ENCODE measurements at places on chromosomes 13 and 19.

- no peak for DNase-seq
These were observed 837 bp downstream of the GNA15 start for GRCh38 chr19:3136684-3137055.

- no peak for DNase-seq
These were observed 17.1 kb downstream of the COG6 start for GRCh38 chr13:39672378-39673132.

DNA sequence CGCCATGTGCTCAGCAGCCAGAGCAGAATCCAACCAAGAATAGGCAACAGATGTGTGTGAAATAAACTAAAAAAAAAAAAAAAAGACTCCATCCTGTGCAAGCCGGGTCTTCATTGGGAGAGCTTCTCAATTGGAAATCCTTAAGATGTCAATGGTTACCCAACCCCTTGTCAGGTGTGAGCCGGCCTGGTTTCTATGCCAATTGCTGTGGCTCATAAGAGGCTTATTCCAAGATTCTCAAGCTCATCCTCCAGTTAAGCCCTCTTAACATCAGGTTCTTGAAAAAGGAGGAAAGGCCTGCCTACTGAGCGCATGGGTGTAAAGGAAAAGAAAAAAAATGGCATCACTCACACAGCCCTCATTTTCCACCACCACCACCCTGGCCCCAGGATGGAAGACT is 1084.6 kb downstream of the UQCRFS1 start:
- DNase-seq: no peak

DNA sequence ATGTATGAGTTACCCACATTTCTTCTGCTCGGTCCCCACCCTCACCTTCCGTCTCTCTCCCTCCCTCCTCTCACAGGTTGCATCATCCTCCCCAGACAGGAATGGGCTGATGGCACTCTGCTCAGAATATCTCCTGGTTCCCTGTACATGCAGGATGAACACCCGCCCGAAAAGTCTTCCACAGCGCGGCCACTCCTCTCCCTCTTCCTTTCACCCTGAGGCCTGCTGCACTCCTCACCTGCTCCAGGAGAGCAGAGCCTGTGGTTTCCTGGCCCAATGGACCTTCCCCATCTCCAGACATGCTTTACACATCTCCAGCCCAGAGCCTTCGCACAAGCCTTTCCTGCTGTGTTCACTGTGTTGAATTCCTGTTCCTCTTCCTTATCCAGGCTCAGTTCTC is 40.9 kb downstream of the GSX1 start:
- DNase-seq: no peak

DNA sequence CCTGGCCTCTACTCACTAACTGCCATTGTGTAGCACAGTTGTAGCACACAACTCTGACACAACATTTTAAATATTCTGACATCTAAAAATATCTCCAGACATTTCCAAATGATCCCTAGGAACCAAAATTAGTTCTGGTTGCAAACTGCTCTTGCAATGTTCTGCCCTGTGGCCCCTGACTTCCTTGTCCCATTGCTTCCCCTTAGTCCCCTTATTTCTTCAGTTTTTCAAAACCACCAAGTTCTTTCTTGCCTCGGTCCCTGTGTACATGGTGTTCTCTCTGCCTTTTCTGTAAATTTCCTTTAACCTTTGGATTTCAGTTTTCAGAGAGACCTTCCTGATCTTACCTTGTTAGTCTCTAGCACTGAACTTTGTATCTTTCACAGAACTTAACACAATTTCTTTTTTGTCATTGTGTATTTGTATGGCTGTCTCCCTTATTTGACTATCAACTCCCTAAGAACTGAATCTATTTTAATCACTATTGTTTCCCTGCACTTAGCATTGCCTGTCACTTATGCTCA is 87.6 kb upstream of the MLNR start:
- DNase-seq: no peak

- DNase-seq: no peak
These were observed 74.5 kb downstream of the CYSLTR2 start for GRCh38 chr13:48728226-48728625.

- DNase-seq: no peak
These were observed 11.4 kb upstream of the RFXAP start for GRCh38 chr13:36807616-36808015.

GRCh38 chr19:50475736-50476223 is 527 bp upstream of the EMC10 start:
- peak; percentile 71 for DNase-seq

DNA sequence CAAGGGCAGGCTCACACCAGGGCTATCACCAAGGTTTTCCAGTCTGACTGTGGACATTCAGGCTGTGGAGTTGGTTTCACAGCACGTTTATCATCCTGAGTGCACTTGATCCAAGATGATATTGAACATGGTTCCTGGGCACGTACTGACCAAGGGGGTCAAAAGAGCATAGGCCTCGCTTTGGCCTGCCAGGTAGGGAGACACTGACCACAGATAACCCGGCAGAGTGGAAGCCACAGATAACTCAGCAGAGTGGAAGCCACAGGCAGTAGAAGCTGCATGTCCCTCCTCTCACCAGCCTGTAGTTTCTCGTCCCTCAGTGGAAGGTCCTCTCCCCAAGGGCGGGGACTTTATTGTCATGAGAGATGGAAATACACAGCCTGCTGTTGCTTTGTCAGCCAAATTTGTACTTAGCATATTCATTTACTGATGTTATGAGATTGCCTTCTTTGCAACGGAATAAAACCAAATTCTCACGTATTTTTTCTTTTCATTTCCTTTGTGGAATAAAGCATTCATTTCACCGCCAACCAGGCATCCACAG is 8.8 kb upstream of the KRTDAP start:
- no peak for DNase-seq

GRCh38 chr19:2341982-2342381 is 13.5 kb downstream of the SPPL2B start:
- no peak for DNase-seq

GRCh38 chr19:2329149-2329478 is 630 bp downstream of the SPPL2B start:
- DNase-seq: no peak

GRCh38 chr19:15551293-15552004 is 43.1 kb downstream of the CYP4F22 start:
- peak; percentile 78 for DNase-seq

DNA sequence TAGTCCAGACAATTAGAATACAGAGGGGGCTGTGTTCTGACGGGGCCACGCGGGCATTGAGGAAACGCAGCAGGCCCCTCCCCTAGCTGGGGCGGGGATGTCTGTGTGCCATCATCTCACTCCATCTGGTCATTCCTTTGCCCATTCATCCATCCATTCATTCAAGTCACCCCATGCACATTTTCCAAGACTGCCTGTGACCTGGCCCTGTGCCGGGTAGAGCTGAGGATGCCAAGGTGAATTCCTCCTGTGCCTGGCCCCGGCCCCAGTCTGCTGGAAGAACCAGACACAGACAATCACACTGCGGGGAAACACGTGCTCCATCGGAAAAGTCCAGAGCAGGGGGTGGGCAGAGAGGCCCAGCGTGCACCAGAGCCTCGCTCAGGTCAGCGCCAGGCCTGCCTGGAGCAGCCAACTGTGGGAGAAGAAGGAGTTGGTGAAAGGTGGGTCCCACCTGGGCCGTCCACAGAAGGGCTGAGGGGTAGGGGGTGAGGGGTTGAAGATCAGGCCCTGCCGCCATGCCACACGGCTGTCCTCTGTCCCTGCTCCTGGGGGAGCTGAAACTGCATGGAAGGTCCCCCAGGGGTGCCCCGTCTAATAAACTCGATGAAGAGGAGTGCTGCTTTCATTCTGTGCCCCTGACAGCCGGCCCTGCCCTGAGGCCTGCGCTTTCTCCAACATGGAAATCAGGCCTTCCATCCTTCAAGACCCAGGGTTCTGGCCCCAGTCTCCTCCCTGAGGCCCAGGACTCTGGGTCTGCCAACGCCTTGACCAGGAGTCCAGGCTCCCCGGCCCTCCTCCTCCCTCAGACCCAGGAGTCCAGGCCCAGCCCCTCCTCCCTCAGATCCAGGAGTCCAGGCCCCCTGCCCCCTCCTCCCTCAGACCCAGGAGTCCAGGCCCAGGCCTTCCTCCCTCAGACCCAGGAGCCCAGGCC is 1.6 kb upstream of the CACNG6 start:
- no peak for DNase-seq

- no peak for DNase-seq
These were observed 22.7 kb downstream of the VRK3 start for GRCh38 chr19:50002386-50002960.

DNA sequence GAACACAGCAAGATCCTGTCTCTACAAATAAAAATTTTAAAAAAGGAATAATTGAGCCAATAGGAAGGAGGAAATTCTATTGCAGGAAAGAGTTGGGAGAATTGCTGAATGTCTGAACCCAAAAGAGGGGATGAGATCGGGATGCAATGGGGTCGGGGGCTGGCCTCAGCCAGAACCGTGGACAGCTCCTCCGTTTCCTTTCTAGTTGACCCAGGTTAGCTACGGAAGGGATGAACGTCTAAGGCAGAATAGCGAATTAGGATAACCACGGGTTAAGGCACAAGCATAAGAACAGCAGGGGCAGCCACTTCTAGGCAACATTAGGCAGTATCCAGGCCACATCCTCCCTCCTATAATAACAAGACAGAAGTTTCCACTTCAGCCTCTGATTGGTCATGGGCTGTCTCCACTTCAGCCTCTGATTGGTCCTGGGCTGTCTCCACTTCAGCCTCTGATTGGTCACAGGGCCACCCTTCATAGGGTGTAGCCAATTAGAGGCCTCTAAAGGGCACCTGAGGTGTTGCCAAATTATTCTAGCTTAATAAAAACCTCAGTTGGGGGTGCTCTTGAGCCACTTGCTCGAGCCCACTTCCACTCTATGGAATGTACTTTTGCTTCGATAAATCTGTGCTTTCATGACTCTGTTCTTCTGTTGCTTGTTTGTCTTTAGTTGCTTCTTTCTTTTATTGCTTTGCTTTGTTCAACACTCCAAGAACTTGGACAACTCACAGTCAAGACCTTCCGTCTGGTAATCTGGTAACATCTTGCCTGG is 24.9 kb upstream of the TPM4 start:
- DNase-seq: no peak

- no peak for DNase-seq
These were observed 17.1 kb downstream of the MBD3L1 start for GRCh38 chr19:8849232-8849631.

GRCh38 chr13:29428310-29429181 is 166.9 kb downstream of the SLC7A1 start:
- peak; percentile 78 for DNase-seq

DNA sequence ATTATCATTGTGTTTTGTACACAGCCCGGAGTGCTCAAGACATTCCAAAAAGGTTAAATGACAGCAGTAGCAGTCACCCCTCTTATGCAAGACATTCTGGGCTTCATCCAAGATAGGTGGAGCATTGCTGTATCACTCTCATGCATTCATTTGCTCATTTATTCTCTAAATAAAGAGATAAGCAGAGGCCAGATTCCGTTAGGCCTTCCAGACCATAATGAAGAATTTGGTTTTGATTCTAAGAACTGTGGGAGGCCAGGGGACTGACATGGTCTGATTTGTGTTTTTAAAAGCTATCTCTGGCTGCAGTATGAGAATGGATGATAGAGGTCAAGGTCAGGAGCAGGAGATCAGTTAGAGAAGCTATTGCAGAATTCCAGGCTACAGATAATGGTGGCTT is 145.8 kb downstream of the KCNRG start:
- no peak for DNase-seq

- DNase-seq: no peak
These were observed 55.8 kb downstream of the PEPD start for GRCh38 chr19:33465834-33466233.

DNA sequence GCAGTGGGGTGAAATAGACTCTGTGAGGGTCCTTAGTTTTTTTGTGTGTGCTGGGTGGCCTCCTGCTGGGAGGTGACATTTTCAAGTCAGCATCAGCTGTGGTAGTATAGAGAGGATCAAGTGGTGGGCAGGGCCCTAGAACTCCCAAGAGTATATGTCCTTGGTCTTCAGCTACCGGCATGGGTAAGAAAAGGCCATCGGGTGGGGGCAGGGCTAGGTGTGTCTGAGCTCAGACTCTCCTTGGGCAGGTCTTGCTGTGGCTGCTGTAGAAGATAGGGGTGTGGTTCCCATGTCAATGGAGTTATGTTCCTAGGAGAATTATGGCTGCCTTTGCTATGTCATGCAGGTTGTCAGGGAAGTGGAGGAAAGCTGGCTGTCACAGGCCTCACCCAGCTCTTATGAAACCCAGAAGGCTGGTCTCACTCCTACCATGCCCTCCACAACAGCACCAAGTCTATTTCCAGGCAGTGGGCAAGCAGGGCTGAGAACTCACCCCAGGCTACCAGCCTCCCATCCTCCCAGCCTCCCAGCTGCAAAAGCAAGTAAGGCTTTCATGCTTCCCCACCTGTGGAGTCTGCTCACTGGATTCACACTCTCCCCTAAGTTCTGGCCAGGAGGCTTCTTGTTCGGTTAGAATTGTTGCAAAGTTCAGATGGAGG is 130.6 kb upstream of the SOX1 start:
- DNase-seq: no peak

GRCh38 chr13:96935901-96936300 is 58.4 kb downstream of the OXGR1 start:
- no peak for DNase-seq

- DNase-seq: no peak
These were observed 93.7 kb downstream of the TRPC4 start for GRCh38 chr13:37775871-37776270.

DNA sequence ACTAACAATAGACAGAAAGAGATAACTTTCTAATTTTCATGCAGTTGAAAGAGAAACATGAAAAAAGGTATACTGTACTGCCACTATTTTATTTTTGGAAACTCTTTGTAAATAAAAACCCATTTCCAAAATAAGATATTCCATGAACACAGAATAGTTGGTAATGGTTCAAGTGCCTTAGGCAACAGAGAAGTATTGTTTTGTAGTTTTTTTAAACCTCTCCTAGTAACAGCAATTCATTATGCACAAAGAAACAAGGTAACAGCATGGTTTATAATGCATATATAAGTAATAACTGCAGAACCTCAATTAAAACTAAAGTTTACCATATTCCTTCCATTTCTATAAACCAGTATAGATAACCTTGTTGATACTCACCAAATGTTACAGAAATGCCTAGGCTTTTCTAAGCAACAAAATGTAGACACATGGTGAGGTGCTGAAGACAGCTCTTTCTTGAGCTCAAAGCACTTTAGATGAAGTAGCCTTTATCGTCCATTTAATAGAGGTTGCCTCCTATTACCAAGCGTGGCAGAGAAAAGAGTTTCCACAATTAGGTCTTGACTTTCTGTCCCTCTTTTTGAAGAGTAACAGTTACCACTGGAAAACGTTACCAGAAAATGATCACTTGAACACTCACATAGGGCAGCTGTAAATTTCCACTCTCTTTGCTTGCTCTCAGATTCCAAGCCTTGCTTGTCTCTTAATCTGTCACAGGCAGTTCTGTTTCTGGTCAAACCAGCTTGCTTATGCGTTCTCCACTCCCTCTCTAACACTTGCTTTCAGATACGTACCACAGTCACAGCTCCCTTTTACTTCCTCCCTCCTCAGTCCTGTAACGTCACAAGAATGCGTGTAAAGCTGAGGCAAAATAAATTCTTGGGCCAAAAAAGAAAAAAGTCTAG is 42.9 kb downstream of the CAB39L start:
- no peak for DNase-seq

- DNase-seq: no peak
These were observed 6.6 kb downstream of the ISOC2 start for GRCh38 chr19:55454787-55455243.

GRCh38 chr13:95023405-95023804 is 277.8 kb downstream of the ABCC4 start:
- DNase-seq: no peak

GRCh38 chr19:294946-295686 is 3.9 kb upstream of the PLPP2 start:
- no peak for DNase-seq
